Spleen (tissue), 13 donors: ENCODE measurements at places on chromosomes 5 and 9.

DNA sequence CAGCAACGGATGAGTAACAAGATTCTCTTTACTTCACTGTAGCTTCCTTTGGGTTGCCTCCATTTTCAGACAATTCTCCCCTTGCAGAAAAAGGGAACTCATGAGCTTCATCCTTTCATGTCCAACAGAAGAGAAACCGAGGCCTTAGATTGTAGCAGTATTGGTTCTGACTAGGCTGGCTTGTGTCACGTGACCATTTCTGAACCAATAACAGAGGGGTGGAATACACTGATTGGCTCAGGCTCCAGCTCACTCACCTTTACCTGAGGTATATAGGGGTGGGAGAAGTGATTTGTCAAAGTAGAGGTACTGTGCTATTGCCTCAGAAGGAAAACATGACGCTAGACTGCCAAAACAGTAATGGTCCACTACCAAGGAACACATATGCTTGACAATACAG is 343.7 kb downstream of the KIAA0825 start:
- DNase-seq = no peak

- DNase-seq = no peak
Measured at GRCh38 chr9:91017245-91017644, 215.6 kb downstream of the SYK start.

DNA sequence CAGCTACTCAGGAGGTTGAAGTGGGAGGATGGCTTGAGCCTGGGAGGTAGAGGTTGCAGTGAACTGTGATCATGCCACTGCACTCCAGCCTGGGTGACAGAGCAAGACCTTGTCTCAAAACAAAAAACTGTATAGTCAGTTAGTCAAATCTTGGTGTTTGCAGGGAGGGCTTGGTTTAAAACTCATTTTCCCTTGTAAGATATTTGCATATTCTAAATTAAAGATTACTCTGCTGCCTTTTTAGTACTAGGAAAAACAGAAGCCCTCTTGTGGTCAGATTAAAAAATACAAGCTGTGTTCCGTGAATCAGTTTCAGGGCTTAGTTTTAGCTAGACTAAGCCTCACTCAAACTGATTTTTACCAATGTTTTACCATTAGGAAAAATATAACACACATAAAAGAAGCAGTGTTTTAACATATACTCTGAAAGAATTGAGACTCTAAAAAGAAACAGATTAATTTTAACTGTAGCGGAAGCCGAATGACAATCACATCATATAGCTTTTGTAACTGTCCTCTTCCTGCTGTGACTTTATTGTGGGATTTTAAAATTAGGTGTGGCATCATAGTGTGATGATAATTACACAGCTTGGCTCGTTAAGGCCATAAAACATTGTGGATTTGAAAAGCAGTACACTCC is 84.9 kb upstream of the BASP1 start:
- DNase-seq = no peak

- no peak for DNase-seq
Measured at GRCh38 chr9:31519424-31519823, 865.0 kb upstream of the ACO1 start.

- no peak for DNase-seq
Measured at GRCh38 chr9:21576331-21577189, 94.4 kb upstream of the IFNE start.

DNA sequence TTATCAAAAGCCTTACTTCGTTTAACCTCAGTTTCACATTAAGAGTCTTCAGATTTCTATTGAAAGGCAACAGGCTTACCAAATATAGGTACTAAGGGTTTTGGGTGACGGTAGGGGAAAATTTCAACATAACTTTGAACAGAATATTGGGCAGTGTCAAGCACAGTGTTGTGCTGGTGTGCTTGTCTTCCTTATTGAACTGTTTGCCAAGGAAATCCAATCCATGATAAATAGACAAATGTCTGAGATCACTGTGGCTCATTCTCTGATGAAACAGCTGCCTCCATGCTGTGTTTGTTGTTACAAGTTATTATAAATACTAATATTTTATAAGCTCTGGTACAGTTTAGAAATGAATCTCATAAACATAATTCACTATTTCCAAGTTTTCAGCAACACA is 730.1 kb downstream of the NR2F1-AS1 start:
- DNase-seq = no peak

DNA sequence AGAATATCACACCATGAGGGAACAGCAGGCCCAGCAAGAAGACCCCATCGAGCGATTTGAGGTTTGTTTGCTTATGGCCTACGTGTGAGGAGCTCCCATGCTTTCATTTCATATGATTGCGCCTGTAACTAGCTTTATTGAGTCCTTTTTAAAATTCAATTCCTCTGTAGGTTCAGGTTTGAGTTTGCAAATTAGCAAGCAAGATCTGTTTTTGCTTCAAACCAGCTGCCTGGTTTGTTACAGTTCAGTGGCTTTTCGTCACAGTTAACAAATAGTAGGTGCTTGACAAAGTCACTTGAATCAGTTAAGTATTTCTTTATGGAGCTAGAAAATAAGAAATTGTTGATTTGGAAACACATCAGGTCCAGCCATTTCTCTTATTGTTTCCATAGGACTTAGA is 56.3 kb downstream of the GPR21 start:
- no peak for DNase-seq

DNA sequence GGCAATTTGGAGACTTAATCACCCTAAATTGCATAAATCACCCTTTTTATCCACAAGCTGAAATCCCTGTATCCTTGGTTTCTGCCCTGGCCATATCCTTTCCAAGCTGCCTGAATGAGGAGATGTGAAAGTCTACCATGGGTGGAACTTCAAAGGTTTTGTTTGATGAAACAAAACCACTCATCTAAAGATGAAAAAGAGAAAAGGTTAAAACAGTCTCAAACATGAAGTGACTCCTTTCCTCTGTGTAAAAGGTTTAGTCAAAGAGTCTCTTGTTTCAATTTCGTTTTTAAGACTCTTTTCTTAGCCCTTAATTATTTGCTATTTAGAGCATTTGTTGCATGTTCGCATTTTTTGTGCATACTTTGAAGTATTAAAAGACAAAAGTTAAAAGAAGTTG is 11.2 kb downstream of the SLC45A2 start:
- DNase-seq = no peak

GRCh38 chr5:94263068-94263467 is 355.3 kb downstream of the KIAA0825 start:
- DNase-seq = no peak

GRCh38 chr5:124810396-124811006 is 64.1 kb upstream of the ZNF608 start:
- DNase-seq = no peak

DNA sequence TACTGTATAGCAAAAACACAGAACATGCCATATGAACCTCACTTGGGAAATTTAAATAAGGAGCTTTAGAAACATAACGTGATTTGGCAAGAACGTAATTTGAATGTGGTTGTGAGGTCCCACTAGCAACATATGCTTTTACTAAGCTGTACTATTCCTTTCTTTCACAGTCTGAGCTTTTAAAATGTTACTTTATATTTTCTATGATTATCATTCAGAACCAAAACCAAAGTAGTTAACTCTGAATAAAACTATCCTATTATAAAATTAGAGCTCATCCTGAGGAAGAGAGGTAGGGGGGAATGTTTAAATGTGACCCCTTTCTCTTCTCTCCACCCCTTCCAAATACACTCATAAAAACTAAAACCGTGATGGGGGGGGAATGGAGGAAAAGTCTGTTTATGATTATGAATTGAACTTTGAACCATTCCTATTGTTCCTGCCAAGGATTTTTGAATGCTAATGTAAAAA is 435.7 kb downstream of the NFIB start:
- DNase-seq = no peak

GRCh38 chr9:69324549-69325401 is at the start of gene ENTREP1:
ENTREP1 (plus strand) TSS chr9:69325215; CDS start chr9:69325310, 95 bp downstream.
- peak; percentile 84 for DNase-seq
